ENCODE measurements at places on chromosomes 3 and 15. TPM values are rescaled to one million over a fixed set of nuclear protein-coding genes. Genes with fewer than 3 reads are reported as not detected.

The GP9 gene
- total RNA-seq: not detected

The ALDH1A2 gene
- 0.15 TPM for total RNA-seq

The SLC28A1 gene
- total RNA-seq: not detected

The P2RY14 gene
- not detected for total RNA-seq

The MOBP gene
- 0.02 TPM for total RNA-seq

The MITF gene
- total RNA-seq: 6.8 TPM

The MBD4 gene
- 17.8 TPM for total RNA-seq

The CKMT1B gene
- 3.4 TPM for total RNA-seq

The PRTG gene
- total RNA-seq: 8.9 TPM

The SAMMSON gene
- not detected for total RNA-seq

The PIF1 gene
- total RNA-seq: 13.4 TPM

The SAXO2 gene
- total RNA-seq: 2.1 TPM

The CHRNA5 gene
- 29.3 TPM for total RNA-seq

Measured in A549 treated with AZD2906 at 1 μM for 4 hours (cell line).